NCI-H524 (cell line): ENCODE measurements at places on chromosomes 1 and 21.

GRCh38 chr1:114331936-114332335 lies 178.3 kb upstream of the SYT6 start:
- no peak for DNase-seq

GRCh38 chr1:229620876-229621275 lies 5.0 kb downstream of the TAF5L start:
- DNase-seq = no peak

DNA sequence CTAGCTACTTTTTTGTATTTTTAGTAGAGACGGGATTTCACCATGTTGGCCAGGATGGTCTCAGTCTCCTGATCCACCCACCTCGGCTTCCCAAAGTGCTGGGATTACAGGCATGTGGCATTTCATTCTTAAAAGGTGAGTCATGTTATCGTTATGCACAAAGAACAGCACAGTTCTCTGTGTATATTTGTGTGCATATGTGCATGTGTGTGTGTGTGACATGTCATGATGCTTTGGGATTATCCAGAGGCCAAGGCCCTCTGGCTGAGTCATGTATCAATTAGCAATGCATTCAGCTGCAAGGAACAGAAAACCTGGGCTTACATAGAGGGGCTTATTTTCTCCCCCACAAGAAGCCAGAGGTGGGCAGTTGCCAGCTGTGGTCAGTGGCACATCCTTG lies 301.7 kb upstream of the KAZN start:
- DNase-seq = no peak

- no peak for DNase-seq
Measured at GRCh38 chr1:229286099-229286766, 15.3 kb downstream of the RAB4A start.
